ENCODE measurements at places on chromosomes 4 and X.
A peak's percentile ranks its signal among the peaks of the same experiment; 100 is the strongest.

DNA sequence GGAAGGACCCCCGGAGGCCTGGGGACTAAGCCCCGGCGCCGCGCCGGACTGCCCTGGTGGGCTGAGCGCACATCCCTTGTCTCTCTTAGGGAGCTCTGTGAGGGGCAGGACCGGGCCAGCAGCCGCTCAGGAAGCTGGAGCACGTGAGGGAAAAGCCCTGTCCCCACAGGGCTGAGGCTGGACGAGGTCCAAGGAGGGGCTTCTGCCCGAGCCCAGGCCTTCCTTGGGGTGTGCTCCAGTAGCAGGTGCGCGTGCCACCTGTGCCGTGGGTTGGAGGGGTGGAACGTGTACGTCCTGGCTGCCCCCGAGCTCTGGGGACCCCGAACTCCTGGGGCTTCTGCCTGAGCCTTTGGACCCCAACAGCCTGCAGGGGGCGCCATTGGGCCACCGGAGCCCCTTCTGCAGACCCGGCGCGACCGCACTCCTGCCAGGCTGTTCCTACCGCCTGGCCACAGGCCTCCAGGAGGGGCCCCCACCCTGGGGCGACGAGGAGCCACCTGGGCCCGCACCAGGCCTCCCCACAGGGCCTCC lies 27.2 kb downstream of the TACC3 start:
- no peak for DNase-seq

DNA sequence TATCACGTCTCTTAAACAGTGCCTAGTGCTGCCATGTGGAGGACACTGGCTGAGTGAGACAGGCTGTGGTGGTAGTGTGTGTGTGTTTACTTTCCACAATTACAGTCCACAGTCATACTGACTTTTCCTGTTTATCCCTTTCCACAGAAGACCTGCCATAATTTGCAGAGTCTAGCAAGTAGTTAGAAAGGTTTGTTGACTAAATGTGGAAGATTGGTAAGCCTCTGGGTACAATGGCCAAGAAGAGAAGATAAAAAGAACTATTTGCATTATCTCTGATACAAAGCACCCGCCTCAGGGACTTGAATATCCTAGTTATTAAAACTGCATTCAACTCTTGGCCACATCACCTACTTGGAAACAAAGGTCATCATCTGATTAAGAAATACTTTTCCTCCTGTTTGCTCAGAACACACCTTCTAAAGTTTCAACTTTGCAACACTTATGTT lies 89.1 kb downstream of the FAM13A start:
- DNase-seq: no peak

DNA sequence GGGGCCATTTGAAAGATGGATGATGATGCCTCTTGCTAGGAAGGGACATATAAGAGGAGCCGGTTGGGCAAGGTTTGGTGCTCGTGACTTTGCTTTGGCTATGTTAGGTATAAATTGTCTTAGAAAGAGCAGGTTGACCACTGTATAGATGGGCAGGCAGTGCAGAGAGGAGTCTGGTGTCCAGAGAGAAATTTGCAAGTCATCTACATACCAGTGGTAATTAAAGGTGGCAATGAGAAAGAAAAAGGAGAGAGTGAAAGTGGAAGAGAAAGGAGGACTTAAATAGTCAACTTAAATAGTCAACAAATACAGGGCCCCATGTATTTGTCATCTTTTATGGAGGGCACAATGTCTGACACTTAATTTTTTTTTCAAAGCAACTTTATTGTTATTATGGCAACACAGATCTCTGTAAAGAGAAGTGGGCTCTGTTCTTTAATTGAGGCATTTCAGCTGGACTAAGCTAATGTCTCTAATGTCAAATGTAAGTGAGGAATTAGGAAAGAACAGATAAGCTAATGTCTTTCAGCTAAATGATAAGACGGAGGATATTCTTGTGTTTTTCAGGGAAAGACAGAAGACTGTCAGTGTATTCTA lies 75.4 kb upstream of the ANXA3 start:
- DNase-seq: no peak

- no peak for DNase-seq
These were observed 113.0 kb upstream of the PRDX4 start for GRCh38 chrX:23554304-23554703.

DNA sequence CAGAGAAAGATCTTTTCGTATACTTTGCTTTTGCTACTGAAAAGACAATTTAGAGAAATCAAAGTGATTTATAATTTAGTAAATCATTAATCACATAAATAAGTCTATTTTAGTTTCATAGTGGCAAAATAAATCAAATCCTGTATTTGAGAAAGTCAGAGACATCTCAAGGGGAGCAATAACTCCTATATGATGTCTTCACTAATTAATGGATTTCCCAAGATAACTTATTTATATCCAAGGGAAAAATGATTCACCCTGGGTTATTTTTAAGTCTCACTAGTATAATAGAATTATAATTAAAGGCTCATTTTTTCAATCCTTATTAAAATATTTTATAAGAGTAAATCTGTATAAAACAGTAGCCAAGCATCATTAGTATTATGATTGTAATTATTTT lies 177.8 kb upstream of the GIMD1 start:
- no peak for DNase-seq

DNA sequence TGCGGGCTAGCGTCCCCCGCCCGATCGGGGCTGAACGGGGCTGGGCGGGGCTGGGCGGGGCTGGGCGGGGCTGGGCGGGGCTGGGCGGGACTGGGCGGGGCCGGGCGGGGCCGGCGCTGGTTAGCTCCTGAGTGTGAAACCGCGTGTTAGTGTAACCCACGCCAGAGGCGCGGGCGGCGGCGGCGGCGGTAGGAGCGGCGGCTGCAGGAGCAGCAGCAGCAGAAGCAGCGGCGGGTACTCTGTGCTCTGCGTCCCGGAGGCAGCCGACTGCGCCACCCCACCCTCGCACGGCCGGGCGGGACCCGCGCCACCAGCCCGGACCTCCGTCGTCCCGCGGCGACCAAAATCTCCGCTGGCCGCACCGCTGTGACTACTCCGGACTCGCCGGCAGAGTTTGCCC lies 128.1 kb downstream of the LAS1L start:
- no peak for DNase-seq

- DNase-seq: no peak
These were observed 370.2 kb downstream of the GRIA2 start for GRCh38 chr4:157590679-157591078.

DNA sequence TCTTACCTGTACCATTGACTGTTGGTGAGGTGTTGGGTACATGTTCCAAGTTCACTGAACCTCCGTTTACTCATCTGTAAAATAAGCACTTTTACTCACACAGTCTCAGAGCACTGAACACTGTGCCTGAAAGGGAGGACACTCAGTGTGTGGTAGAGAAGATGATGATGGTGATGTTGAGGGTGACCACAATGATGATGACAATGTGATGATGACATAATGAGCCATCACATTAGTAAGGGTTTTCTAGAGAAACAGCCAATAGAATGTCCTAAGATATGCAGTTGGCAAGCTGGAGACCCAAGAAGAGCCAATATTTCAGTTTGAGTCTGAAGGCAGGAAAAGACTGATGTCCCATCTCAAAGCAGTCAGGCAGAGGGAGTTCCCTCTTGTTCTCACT lies 315.4 kb upstream of the IGFBP7 start:
- DNase-seq: no peak

DNA sequence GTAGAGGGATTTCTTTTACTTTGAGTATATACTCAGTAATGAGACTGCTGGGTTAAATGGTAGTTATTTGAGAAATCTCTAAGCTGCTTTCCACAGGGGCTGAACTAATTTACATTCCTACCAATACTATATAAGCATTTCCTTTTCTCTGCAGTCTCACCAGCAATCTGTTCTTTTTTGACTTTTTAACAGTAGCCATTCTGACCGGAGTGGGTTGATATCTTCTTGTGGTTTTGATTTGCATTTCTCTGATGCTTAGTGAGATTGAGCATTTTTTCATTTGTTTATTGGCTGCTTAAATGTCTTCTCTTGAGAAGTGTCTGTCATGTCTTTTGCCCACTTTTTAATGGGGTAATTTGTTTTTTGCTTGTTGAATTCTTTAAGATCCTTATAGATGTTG lies 43.3 kb downstream of the SPCS3 start:
- DNase-seq: no peak

- DNase-seq: no peak
These were observed 72.4 kb downstream of the PALLD start for GRCh38 chr4:168569066-168569930.

DNA sequence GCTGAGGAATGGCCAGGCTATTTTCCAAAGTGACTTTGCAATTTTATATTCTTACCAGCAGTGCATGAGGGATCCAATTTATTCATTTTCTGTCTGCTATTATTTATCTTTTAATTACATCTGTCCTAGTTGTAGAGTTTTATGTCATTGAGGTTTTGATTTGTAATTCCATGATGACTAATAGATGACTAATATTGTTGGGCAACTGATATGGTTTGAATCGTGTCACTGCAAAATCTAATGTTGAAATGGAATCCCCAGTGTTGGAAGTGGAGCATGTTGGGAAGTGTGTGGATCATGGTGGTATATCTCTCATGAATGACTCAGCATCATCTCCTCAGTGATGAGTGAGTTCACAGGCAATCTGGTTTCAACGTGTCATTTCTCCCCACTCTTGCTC lies 201.5 kb downstream of the TBX22 start:
- DNase-seq: no peak

DNA sequence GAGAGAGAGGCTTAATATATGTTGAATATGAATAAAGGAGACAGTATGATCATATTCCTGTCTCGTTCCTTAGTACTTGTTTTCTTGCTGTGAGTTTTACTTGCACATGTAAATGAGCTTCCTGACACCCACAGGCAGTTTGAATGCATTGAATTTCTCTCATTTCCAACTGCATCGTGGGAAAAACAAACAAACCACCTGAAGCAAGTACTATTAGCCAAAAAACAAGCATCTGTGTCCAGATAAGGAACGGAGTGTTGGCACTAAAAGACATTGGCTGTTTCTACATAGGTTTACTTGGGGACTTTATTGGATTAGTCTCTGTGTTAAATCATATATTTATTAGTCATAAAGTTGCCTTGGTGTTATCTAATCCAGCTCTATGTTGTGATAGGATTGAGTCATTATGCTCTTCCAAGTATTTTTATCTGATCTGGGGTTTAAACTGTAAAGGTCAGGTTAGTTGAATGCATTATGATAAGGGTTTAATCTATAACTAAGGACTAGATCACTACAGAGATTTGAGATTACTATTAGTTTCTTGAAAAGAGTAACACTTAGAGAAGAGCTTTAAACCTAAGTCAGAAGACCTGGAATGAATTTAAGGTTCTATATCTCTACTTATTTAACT lies 339.0 kb upstream of the SPANXN4 start:
- no peak for DNase-seq

DNA sequence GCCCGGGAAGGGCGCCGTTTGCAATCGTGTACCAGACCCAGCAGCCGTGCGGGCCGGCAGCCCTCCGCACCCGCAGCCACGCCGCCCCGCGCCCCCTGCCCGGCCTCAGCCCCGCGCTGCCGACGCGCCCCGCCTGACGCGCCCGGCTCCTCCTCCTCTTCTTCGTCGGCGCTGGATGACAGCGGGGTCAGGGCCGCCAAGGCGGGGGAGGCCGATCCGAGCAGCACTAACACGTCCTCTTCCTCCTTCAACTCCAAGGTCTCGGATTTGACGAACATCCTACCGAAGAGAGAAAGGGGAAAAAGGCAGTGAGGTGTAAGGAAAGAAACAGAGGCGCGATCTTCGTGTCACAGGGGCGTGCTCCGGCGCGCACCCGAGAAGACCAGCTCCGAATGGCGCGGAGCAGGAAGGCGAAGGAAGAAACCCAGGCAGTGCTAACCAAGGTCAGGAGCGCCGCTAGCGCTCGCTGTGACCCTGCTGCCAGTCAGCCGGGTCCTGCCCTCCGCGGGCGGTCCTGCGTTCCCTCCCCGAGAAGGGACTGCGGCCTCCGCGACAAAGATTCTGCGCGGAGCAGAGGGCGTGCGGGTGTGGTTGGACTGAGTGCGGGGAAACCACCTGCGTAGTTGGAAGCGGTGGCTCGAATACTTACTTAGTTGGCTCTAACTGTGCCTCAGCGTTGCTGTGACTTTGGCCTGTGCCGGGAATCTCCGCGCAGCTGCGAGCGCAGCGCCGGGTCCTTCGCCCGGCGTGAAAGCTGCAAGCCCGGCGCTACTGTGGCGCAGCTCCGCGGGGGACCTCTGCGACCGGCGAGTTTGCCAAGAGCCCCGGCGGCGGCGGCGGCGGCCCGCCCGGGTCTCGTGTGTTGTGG lies 548 bp downstream of the NEUROG2 start:
- DNase-seq: no peak

DNA sequence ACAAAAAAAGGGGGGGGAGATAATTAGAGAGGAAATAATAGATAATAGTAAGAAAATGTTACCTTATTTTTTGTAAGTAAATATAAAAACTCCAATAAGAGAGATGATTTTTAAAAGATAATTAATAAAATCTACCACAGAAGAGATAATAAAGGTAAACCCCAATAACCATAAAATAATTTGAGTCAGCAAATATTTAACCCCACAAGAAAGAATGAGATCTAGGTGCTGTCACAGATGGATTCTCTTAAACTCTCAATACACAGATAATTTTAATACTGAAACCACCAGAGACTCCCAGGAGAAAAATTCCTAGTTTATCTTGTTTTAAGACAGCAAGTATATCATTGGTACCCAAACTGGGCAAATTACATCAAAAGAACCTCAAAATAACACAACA lies 341.4 kb downstream of the ANK2 start:
- no peak for DNase-seq

- no peak for DNase-seq
These were observed 94.0 kb downstream of the PHF8 start for GRCh38 chrX:53950130-53950733.

GRCh38 chr4:162510115-162510514 lies 346.3 kb upstream of the FSTL5 start:
- DNase-seq: no peak

GRCh38 chr4:96170198-96170597 lies 330.3 kb downstream of the PDHA2 start:
- no peak for DNase-seq

- DNase-seq: no peak
These were observed 45.1 kb downstream of the RPS3A start for GRCh38 chr4:151144329-151145072.

DNA sequence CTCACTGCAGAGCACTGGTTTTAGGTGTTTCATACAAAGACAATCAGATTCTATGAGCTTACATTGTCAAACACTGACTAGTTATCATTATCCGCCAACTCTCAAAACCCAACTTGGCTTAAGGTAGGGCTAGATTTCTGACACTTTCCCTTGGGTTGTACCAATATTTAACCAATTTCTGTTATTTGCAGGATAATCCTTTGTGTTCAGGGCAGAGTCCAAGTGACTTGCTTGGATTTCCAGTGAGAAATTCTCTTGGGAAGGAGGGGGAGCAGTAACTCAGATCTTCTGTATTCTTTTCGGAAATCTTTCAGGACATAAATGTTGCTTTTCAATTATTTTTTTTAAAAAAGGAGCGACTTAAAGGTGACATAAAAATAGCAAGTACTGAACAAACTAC lies 23.1 kb downstream of the DGKK start:
- DNase-seq: no peak

GRCh38 chr4:104393655-104394324 lies 100.9 kb downstream of the CXXC4 start:
- no peak for DNase-seq

GRCh38 chr4:26330946-26331345 lies 10.1 kb downstream of the RBPJ start:
- DNase-seq: peak; percentile 32
